ENCODE measurements at places on chromosomes 12 and 14. TPM values are rescaled to one million over a fixed set of nuclear protein-coding genes. Genes with fewer than 3 reads are reported as not detected.

The CMA1 gene
- total RNA-seq, result not detected

The ZC2HC1C gene
- 0.22 TPM for total RNA-seq

The AJUBA gene
- total RNA-seq, result 0.67 TPM

The SLC25A21 gene
- not detected for total RNA-seq

The ESR2 gene
- total RNA-seq, result not detected

The SLC10A1 gene
- total RNA-seq, result not detected

The ACSS3 gene
- total RNA-seq, result not detected

- no peaks in the 10 kb centered on the region for H3K36me3 ChIP-seq
- H3K4me3 ChIP-seq, result no peak overlapping the region
- H3K27me3 ChIP-seq, result peaks cover 12% of the 10 kb centered on the region
- peaks cover 3% of the 10 kb centered on the region for H3K4me1 ChIP-seq
- no peak overlapping the region for H3K27ac ChIP-seq
- no peak for DNase-seq
Observed at GRCh38 chr12:64800640-64801039, 23.8 kb upstream of the TBC1D30 start.

DNA sequence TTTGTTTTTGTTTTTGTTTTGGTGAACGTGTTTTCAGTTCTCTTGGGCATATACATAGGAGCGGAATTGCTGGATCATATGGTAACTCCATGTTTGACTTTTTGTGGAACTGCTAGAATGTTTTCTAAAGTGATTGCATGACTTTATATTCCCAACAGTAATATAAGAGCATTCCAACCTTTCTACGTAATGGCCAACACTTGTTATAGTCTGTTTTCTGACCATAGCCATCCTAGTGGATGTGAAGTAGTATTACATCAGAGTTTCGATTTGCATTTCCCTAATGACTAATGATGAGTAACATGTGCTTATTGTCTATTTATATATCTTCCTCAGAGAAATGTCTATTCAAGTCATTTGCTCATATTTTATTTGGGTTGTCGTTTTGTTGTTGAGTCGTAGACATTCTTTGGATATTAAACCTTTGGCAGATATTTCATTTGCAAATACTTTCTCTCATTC, 268.7 kb downstream of the AEBP2 start:
- H3K4me3 ChIP-seq, result no peak overlapping the region
- no peaks in the 10 kb centered on the region for H3K4me1 ChIP-seq
- no peak for DNase-seq
- no peaks in the 10 kb centered on the region for H3K36me3 ChIP-seq
- no peak overlapping the region for H3K27ac ChIP-seq

DNA sequence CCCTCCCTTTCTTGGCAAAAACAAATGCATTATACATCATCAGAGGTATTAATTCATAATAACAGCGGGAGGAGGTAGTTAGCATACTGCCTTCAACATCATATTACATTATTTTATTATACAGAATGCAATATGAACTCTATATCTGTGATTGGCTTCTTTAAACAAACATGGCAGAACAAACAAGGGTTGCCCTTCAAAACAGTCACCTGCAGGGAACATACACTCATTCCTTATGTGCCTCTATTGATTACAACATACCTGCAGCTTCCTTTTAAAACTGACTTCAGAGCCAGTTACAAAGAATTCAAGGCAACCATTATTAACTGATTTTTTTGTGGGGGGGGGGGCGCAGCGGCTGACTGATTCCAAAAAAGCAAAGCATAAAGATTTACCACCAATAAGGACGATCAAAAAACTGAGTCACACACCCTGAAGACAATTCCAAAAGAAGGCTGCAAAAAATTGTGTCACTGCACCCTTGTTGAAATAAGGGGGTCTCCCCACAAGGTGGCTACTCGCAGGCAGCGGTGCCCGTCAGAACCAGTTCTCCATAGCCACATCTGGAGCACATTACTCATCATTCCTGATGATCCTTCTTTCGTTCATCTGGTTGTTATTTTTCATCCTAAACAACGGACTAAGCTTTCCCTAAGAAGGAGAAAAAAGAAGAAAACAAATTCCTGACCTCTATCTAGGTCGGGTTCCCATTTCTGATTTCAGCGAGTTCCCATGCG, 51.8 kb downstream of the SMUG1 start:
- no peak overlapping the region for H3K27ac ChIP-seq
- H3K4me3 ChIP-seq, result no peak overlapping the region
- H3K27me3 ChIP-seq, result peaks cover 18% of the 10 kb centered on the region
- no peaks in the 10 kb centered on the region for H3K36me3 ChIP-seq

- no peaks in the 10 kb centered on the region for H3K4me1 ChIP-seq
- no peak for DNase-seq
- H3K27ac ChIP-seq, result no peak overlapping the region
- peaks cover 35% of the 10 kb centered on the region for H3K36me3 ChIP-seq
Observed at GRCh38 chr14:30608533-30609006, 13.5 kb upstream of the SCFD1 start.

DNA sequence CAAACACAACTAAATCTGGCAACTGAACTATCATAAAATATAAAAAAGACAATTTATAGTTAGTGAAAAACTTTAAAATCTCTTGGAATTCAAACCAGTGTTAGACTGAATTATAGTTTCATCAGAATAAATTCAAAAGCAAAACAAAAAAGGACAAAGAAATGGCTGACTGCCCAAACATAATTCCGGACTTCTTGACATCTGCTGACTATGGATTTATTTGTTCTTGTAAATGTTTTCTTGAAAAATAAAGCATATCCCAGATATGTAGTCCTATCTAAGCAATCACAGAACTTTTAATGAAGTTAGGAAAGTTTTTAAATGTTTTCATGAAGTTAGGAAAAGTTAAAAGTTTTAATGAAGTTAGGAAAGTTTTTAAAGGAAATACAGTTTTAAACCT, 45.8 kb upstream of the CNTN1 start:
- no peaks in the 10 kb centered on the region for H3K27me3 ChIP-seq
- H3K4me1 ChIP-seq, result no peaks in the 10 kb centered on the region
- no peaks in the 10 kb centered on the region for H3K36me3 ChIP-seq
- no peak overlapping the region for H3K27ac ChIP-seq
- H3K4me3 ChIP-seq, result no peak overlapping the region
- no peak for DNase-seq

GRCh38 chr14:95185033-95185766, 27.9 kb upstream of the DICER1 start:
- H3K4me3 ChIP-seq, result peak overlapping the region; percentile 4
- no peak for DNase-seq
- no peak overlapping the region for H3K27ac ChIP-seq

DNA sequence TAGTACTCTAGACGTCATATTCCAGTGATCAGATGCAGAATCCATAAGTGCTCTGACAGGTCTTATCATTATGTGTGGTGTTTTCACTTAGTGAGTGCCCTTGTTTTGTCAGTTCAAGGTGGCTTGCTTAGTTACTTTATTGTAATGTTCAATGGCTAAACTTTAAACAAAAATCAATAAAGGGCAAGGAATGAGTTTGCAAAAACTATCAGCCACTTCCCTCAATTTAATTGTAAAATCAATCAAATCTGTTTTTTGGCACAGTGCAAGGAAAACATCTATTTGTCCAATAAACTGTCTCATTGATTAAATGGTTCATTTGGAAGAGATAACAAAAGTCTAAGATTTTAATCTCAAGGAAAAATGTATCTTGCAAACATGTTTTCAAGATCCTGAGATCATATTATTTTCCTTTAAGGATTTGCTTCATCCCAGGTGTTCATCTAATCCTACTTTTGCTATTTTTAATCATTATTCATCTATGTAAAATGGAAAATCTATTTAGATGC, 59.6 kb upstream of the EEA1 start:
- no peaks in the 10 kb centered on the region for H3K36me3 ChIP-seq
- H3K4me3 ChIP-seq, result no peak overlapping the region
- H3K4me1 ChIP-seq, result peaks cover 7% of the 10 kb centered on the region
- H3K27me3 ChIP-seq, result no peaks in the 10 kb centered on the region

DNA sequence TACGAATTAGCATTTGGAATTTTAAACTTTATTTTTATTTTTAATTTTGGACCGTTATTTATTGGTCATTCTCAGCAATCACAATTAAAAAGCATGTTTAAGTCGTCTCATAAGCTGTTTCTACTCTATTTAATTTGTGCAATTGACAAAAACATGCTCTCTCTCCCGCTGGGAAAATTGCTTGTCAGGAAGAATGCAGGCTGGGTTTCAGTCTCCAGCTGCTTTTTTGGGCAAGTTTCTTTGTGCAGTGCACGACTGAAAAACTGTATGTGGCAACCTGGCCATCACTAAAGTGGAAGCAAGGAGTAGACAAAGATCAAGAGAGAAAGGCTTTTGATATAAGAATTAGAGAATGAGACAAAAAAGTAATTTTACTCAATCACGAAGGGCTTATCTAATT, 941.5 kb upstream of the MDGA2 start:
- no peaks in the 10 kb centered on the region for H3K4me1 ChIP-seq
- H3K36me3 ChIP-seq, result no peaks in the 10 kb centered on the region
- no peak overlapping the region for H3K27ac ChIP-seq
- no peaks in the 10 kb centered on the region for H3K27me3 ChIP-seq

Measured in CD4-positive, alpha-beta T cell (primary cell).